ENCODE measurements at places on chromosomes 3 and 15.

GRCh38 chr3:119240101-119240590 lies 532 bp downstream of the B4GALT4 start:
- peak; percentile 34 for DNase-seq

GRCh38 chr15:56968821-56969220 lies 50.4 kb downstream of the TCF12 start:
- no peak for DNase-seq

DNA sequence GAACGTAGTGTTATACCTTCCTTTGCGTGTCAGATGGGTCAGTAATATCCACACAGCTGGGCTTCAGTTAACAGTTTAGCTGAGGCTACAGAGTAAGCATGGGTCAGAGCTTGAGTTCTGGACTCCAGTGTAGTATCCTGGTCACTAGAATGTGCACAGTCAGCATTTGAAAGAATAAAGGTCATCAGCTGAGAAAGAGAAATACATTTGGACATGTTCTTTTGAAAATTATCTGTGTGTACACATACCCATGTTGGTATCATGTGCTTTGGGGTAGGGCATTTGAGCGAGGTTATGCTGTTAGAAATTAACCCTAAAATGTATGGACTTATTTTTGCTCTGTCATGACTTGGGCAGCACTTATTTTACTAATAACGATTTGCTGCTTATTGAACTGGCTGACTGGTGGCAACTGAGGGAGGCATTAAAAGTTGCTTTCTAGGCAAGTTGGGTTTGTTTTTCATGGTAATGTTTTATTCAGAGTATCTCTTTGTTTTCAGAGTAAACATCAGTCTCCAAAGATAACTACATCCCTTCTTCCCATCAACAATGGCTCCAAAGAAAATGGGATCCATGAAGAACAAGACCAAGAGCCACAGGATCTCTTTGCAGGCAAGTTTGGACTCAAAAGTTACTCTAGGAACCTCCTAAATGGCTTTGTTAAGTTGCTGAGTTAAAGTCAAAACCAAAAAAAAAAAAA lies 16.4 kb downstream of the SNX1 start:
- no peak for DNase-seq

- DNase-seq = no peak
Observed at GRCh38 chr3:164230385-164231094, 847.8 kb downstream of the SI start.

DNA sequence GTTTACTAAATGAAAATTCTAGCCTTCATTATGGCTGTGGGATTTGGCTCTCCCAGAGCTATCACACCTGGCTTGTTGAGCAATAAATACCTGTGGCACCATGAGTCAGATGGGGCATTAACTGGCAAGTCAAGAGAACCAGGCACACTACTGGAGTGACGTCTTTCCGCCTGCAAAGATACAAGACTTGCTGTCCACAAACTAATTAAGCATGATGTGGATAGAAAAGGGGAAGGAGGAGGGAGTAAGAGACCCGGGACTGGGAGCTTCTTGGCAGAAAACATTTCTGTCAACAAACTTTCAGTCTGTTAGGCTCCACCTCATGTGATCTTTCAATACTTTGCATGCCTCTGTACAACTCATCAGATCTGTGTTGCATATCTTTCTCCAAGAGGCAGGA lies 56.5 kb downstream of the CLDN1 start:
- DNase-seq = no peak

- no peak for DNase-seq
Observed at GRCh38 chr15:29058903-29059539, 173.2 kb downstream of the APBA2 start.

GRCh38 chr15:64928626-64929220 lies 17.0 kb downstream of the ANKDD1A start:
- DNase-seq = no peak

- DNase-seq = no peak
Observed at GRCh38 chr15:51600114-51600513, 22.5 kb downstream of the DMXL2 start.

DNA sequence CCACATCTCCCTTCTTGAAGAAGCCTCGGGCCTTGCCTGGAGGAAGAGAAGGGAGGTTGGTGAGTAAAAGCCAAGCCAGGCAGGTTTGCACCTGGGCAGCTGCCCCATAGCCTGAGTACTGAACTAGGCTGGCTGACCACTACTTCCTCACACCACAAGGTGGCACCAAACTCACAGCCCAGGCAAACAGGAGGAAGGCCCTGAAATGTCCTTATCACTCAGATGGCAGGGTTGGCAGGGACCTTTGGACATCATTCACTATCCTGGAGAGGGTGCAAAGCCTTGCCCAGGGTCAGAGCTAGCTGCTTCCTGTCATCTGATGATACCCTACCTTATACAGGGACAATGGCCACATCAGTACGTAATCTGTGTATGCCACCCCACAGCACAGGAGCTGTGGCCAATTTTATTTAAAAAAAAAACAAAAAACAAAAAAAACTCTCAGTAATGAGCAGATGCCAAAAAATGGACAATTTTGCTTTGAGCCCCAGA lies 2.2 kb upstream of the GRAMD2A start:
- DNase-seq = peak; percentile 77

DNA sequence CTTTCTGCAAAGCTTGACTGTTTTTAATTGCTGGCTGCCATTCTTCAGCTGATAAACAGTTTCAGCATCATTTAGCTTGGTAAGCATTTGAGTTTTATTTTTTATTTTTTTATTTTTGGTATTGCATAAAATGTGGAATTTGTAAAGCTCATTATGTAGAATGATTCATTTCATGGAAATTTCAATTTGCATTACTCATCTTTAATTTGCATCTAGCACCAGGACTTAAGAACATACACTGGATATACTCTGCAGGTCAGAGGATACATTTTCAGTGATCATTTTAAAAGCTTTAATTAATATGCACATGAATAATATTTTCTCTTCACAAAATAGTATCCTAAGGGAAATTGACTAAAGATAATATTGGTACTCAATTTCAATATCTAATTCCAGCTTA lies 732.4 kb upstream of the BCHE start:
- no peak for DNase-seq

DNA sequence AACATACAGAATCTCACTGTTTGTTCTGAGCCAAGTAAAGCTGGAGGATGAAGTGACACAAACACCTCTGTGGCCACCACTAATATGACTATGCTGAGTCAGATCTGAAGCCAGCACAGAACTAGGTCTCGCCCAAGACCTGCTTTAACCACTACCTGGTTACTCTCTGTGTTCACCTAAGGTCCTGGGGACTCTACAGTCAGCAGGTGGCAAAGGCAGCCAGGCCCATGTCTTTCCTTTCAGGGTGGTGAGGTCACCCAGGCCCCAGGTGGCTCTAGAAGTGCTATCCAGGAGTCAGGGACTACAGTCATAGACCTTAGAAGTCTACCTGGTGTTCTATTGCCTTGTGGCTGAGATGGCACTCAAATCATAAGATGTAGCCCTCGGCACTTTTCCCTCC lies 287.9 kb upstream of the ARRDC4 start:
- DNase-seq = no peak

DNA sequence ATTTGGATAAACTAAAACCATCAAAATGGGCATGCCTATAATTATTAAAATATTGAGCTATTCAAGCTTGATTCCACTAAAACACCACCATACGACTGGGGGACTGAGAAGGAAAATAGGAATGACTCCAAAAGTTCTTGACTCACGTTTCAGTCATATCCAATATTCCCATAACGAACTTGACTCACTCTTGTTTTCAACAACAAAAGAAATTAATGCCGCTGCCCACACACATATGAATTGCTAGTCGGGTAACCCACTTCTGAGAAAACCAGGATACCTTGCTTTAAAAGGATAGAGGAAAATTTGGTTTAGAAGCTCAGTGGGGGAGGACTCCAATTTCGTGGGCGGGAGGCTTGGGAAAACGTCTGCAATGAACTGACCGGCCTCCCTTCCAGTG lies 5.2 kb downstream of the HTR3C start:
- DNase-seq = no peak

DNA sequence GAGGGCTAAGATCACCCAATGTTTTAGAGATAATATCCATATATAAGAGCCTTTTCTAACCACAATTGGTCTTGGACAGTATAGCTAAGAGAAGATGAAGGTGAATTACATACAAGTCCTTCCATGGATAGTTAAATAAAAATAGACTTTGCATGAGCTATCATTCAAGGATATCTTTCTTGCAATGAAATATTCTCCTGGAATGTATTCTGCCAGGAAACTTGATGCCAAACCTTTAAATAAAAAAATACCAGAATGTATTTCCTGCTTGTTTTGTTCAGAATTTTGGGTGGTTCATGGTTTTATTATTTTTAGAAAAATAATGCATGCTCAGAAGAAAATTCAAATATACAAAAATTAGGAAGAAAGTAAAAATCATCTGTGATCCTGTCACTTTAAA lies 88.8 kb upstream of the PPIB start:
- DNase-seq = no peak

DNA sequence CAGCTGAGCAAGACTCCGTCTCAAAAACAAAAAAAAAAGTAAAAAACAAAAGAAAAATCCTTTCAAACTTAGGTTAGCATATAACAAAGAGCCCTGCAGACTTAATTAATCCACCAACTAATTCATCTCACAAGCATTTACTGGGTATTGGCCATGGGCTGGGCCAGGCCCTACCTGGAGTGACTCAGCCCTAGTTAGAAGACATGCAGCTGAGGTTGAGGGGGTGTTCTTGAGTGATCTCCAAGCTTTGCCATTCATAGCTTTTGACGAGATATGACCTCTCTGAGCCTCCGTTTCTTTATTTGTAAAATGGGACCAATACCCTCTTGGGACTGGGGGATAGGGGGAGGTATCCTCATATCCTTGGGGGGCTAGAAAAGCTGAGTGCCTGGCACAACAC lies 7.8 kb downstream of the FBXL22 start:
- DNase-seq = no peak

GRCh38 chr3:175001091-175001490 lies 142.0 kb downstream of the NAALADL2 start:
- no peak for DNase-seq

DNA sequence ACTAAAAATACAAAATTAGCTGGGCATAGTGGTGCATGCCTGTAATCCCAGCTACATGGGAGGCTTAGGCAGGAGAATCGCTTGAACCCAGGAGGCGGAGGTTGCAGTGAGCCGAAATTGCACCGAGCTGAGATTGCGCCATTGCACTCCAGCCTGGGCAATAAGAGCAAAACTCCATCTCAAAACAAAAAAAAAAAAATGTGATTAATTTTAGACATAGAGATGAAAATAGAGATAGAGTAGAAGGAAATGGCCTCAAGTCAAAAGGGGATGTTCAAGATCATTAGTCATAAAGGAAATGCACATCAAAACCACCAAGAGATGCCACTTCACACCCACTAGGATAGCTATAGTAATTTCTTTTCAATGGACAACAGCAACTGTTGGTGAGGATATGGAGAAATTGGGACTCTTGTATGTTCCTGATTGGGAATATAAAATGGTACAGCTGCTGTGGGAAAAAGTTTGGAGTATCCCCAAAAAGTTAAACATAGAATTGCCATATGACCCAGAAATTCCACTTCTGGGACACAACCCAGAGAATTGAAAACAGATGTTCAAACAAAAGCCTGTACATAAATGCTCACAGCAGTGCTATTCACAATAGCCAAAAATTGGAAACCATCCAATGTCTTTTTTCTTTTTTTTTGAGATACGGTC lies 55.4 kb downstream of the ABHD2 start:
- DNase-seq = no peak

DNA sequence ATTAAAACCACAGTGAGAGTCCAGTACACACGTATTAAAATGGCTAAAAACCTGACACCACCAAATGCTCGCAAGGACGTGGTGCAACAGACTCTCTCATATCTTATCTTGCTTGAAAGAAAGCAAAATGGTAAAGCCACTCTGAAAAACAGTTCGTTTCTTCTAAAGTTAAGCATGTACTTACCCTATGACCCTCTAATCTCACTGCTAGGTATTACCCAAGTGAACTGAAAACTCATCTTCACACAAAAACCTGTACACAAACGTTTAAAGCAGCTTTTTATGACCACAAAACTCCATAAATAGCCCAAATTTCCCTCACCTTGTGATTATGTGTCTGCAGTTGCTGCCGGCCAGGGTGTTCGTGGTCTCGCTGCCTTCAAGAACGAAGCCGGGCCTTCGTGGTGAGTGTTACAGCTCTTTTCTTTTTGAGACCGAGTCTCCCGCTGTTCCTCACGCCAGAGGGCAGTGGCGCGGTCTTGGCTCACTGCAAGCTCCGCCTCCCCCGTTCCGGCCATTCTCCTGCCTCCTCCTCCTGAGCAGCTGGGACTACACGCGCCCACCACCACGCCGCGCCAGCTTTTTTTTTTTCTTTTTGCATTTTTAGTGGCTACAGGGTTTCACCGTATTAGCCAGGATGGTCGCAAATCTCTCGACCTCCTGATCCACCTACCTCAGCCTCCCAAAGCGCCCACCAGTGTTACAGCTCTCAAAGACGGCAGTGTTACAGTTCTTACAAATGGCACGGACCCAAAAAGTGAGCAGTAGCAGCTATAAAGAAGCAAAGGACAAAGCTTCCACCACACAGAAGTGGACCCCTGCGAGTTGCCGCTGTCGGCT lies 165.4 kb downstream of the TJP1 start:
- DNase-seq = no peak

DNA sequence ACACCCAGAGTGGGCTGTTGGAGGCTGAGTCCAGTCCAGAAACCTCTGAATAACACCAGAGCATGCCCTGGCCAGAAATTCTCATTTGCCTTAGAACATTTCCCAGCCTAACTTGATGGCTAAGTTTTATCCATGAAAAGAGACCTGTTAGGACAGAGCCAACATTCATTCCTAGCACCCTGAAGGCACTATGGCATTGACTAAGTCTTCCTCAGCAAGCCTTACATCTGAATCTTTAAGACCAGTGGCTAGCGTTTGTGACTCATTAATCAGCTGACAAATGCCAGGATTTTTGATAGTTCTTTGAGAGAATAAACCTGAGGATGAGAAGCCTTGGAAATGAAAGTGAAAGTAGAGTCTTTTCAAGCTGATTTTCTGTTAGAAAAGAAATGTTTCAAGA lies 1087.1 kb upstream of the ALCAM start:
- DNase-seq = no peak

GRCh38 chr15:90219421-90220141 lies 14.2 kb downstream of the CIB1 start:
- peak; percentile 66 for DNase-seq
